AG10803 (cell line): ENCODE measurements at places on chromosomes 13 and 19.

DNA sequence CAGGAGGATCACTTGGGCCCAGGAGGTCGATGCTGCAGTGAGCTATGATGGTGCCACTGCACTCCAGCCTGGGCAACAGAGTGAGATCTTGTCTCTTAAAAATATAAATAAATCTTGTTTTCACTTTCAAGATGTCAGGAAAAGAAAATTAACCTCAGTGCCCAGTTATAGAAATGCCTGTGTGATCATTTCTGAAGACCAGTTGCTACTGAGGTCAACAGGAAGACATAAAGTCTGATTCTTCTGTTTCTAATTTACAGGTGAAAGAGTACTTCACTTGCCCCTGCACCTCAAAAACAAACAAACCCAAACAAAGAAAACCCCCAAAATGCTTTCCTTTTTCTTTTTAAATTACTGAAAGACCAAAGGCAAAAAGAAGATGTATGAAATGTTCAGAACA lies 174.3 kb upstream of the NBEA start:
- no peak for DNase-seq

GRCh38 chr13:93653776-93654175 lies 427.2 kb downstream of the GPC6 start:
- DNase-seq: no peak

- DNase-seq: no peak
Observed at GRCh38 chr19:10450853-10451609, 30.7 kb downstream of the PDE4A start.

DNA sequence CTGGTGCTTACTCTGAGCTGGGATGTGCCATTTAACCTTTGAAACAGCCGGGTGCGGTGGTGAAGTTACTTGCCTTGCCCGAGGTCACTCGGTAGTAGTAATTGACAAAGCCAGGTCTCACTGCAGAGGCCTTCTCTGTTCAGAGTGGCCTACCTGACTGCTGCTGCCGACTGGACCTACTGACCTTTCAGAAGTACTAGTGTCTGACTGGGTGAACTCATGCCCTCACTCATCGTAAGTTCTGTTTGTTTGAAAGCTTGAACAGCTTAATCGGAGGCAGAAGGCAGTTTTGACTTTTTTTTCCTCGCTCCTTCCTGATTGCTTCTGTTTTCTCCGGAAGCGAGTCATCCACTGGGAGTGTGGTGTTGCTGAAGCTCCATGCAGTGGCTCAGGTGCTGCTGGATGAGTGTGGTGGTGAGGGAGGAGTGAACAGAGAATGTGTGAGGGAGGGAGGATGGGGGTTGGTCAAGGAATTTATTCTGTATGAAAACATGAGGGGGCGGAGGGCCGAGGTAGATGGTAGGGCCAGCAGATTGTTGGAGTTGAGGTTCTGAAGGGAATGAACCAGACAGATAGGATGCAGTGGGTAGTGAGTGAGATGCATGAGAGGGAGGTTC lies 2.7 kb downstream of the SPINT2 start:
- DNase-seq: no peak

- DNase-seq: no peak
Observed at GRCh38 chr13:80989241-80989640, 648.3 kb upstream of the SPRY2 start.
